ENCODE measurements at places on chromosomes 16 and 17. TPM values are rescaled to one million over a fixed set of nuclear protein-coding genes. Genes with fewer than 3 reads are reported as not detected.

Gene SIAH1
- total RNA-seq: 33.5 TPM

Gene CLEC18B
- 0.33 TPM for total RNA-seq

Gene TBC1D3K
- total RNA-seq: not detected

Gene KRT36
- total RNA-seq: 0.12 TPM

Gene DHRS11
- 10.5 TPM for total RNA-seq

Gene PHKG2
- 31.5 TPM for total RNA-seq

Gene ITGAX
- total RNA-seq: 1.2 TPM

Gene HLF
- total RNA-seq: 0.33 TPM

Gene JPT1
- 99.0 TPM for total RNA-seq

Gene TM4SF5
- total RNA-seq: not detected

Gene GJC1
- total RNA-seq: 56.0 TPM

Gene CFAP52
- 0.11 TPM for total RNA-seq

Gene ERAL1
- 24.2 TPM for total RNA-seq

Gene TVP23A
- total RNA-seq: not detected

Gene OTOA
- total RNA-seq: under 0.01 TPM

Gene RNU2-1
- not detected for total RNA-seq

Gene CRAMP1
- total RNA-seq: 7.7 TPM

Gene CPD
- 120 TPM for total RNA-seq

Gene DPEP2
- total RNA-seq: not detected

Gene GCGR
- total RNA-seq: not detected

Gene TEX19
- 0.12 TPM for total RNA-seq

Gene TMC7
- total RNA-seq: 0.50 TPM

Gene SLC13A2
- not detected for total RNA-seq

Gene SAT2
- 43.9 TPM for total RNA-seq

Gene RNFT1
- 12.4 TPM for total RNA-seq

Data from uterine smooth muscle cell (primary cell).